Stomach (tissue), 19 donors: ENCODE measurements at places on chromosomes 7 and 10. TPM values are rescaled to one million over a fixed set of nuclear protein-coding genes. Genes with fewer than 3 reads are reported as not detected.

The ETV1 gene
- 0.29 TPM for total RNA-seq

The PNLIPRP3 gene
- 1.3 TPM for total RNA-seq

The RNF32 gene
- total RNA-seq = 4.7 TPM

The GBX1 gene
- total RNA-seq = not detected

The KCND2 gene
- not detected for total RNA-seq

The GIMAP6 gene
- total RNA-seq = 18.4 TPM

The PVRIG gene
- total RNA-seq = 1.1 TPM

The CYP3A4 gene
- not detected for total RNA-seq

The OPALIN gene
- not detected for total RNA-seq

- peaks cover 9% of the 10 kb centered on the region for H3K4me1 ChIP-seq
- H3K27ac ChIP-seq = no peak overlapping the region
- DNase-seq = no peak
- no peaks in the 10 kb centered on the region for H3K27me3 ChIP-seq
- no peaks in the 10 kb centered on the region for H3K36me3 ChIP-seq
These were observed 676.4 kb upstream of the ANKRD30A start for GRCh38 chr10:36448760-36449691.

GRCh38 chr7:46168671-46169383 lies 247.8 kb upstream of the IGFBP3 start:
- no peaks in the 10 kb centered on the region for H3K36me3 ChIP-seq
- no peak overlapping the region for H3K27ac ChIP-seq
- peaks cover 4% of the 10 kb centered on the region for H3K4me1 ChIP-seq
- no peak for DNase-seq

DNA sequence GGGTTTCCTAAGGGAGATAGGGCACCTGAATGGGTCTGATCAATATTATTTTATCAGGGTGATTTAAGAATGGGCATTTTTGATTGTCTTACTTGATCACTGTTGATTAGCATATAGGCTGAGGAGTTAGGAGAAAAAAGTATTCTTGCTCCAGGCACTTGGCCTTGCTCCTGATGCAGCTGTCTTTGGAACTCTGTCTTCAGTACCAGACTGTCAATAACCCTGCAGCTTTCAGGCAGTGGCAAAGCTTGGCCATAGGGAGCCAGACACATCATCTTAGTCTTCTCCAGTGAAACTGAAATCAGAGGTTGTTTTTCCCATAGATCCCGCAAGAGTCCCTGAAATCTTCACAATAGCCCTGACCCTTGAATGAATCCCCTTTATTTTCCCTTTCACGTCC lies 47.2 kb downstream of the EXOC4 start:
- no peak overlapping the region for H3K27ac ChIP-seq
- no peak overlapping the region for H3K4me3 ChIP-seq
- no peak for DNase-seq
- no peaks in the 10 kb centered on the region for H3K4me1 ChIP-seq
- no peaks in the 10 kb centered on the region for H3K27me3 ChIP-seq

DNA sequence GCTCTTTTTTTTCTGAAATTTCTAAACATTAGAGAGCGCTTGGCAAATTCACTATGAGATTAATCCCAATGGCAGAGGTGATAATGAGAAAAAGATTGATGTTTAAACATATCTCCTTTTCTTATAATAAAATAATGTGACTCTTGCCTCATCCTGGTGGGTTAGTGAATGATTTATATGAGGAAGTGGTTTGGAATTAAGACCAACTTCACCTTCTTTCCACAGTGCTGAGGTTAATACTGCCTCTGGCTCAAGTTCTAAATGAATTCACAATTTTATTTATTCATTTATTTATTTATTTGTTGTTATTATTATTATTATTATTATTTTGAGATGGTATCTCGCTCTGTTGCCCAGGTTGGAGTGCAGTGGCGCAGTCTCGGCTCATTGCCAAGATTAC lies 40.5 kb upstream of the ADO start:
- no peak for DNase-seq
- H3K4me1 ChIP-seq = no peaks in the 10 kb centered on the region
- no peak overlapping the region for H3K4me3 ChIP-seq
- no peaks in the 10 kb centered on the region for H3K27me3 ChIP-seq
- H3K36me3 ChIP-seq = no peaks in the 10 kb centered on the region
- no peak overlapping the region for H3K27ac ChIP-seq

- DNase-seq = no peak
- no peak overlapping the region for H3K27ac ChIP-seq
- H3K4me1 ChIP-seq = peaks cover 21% of the 10 kb centered on the region
- no peak overlapping the region for H3K4me3 ChIP-seq
These were observed 157.3 kb downstream of the SND1 start for GRCh38 chr7:127809261-127809702.

- H3K4me1 ChIP-seq = no peaks in the 10 kb centered on the region
- DNase-seq = no peak
- no peak overlapping the region for H3K4me3 ChIP-seq
- H3K36me3 ChIP-seq = no peaks in the 10 kb centered on the region
- H3K27ac ChIP-seq = no peak overlapping the region
These were observed 53.6 kb downstream of the GPR37 start for GRCh38 chr7:124712017-124712416.

DNA sequence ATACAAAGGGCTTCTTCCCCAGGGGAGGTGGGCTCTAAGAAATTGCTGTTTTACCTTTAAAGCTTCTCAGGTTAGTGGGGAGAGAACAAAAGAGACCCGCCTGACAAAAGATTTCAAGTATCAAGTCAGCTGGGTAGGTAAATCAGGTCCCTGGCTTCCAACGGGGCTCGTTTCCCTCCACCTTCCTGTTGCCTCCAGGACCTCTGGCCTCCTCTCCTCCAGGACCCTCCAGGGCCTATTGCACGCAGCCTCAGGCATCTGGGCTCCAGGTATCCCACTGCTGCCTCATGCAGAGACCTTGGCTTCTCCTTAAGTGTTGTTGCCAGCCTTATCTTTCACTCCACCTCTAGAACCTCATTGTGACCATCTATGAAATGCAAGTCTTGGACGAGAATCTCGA lies 2.9 kb downstream of the BNIP3 start:
- H3K36me3 ChIP-seq = no peaks in the 10 kb centered on the region
- H3K27me3 ChIP-seq = no peaks in the 10 kb centered on the region
- H3K27ac ChIP-seq = no peak overlapping the region
- H3K4me1 ChIP-seq = peaks cover 47% of the 10 kb centered on the region
- no peak overlapping the region for H3K4me3 ChIP-seq

DNA sequence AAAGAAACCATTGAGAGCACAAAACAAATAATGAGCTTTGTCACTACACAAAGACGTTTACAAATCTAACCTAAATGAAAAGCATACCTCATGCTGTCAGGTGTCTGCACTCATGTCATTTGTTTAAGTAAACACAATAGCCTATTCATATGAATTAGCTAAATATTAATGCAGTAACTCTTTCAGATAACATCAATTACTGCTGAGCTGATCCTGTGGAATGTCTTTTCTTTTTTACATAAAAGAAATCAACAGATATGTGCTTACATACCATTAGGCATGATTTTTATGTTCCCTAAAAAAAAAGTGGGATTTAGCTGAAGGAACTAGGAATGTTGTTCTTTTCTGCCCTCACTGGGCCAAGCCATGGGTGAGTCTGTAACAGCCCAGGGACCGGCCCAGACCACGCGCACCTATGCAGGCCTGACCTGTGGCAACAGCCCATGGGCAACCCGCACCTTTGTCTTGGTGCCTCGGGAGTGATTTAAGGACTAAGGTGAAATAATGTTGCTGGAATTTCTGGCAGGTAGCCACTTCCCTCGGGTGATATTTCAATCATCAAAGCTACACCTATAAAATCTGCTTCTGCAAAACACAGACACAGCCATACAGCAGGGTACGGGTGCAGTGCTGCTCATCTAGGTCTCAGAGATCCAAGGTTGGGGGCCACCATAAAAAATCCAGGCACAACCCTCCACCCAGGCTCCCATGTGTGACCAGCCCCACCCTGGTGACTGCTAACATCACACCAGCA lies 44.6 kb downstream of the FGFR2 start:
- no peak overlapping the region for H3K27ac ChIP-seq
- H3K36me3 ChIP-seq = no peaks in the 10 kb centered on the region
- H3K4me3 ChIP-seq = no peak overlapping the region
- peak; percentile 29 for DNase-seq
- H3K27me3 ChIP-seq = no peaks in the 10 kb centered on the region

GRCh38 chr10:97580421-97581367 lies 3.5 kb upstream of the HOGA1 start:
- no peak overlapping the region for H3K4me3 ChIP-seq
- H3K27ac ChIP-seq = no peak overlapping the region
- no peaks in the 10 kb centered on the region for H3K27me3 ChIP-seq
- no peaks in the 10 kb centered on the region for H3K36me3 ChIP-seq

DNA sequence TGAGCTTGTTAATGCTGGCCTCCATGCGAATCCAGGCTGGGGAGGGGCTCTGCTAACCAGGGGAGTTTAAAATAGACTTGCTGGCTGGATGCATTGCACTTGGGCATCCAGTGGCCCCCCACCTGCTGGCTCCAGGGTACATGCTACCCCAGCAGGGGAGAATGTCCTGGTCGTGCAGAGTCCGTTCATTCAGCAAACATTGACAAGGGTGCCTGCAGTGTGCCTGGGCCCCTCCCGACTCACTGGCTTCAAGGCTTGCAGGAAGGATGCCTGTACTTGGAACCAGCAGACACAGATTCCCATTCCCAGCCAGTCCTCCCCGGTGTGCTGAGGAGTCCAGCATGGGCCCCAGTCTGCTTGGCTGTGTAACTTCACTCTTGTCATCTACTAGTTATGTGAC lies 1.5 kb downstream of the SLC29A3 start:
- H3K36me3 ChIP-seq = peaks cover 5% of the 10 kb centered on the region
- H3K4me1 ChIP-seq = peaks cover 27% of the 10 kb centered on the region
- H3K27ac ChIP-seq = no peak overlapping the region

DNA sequence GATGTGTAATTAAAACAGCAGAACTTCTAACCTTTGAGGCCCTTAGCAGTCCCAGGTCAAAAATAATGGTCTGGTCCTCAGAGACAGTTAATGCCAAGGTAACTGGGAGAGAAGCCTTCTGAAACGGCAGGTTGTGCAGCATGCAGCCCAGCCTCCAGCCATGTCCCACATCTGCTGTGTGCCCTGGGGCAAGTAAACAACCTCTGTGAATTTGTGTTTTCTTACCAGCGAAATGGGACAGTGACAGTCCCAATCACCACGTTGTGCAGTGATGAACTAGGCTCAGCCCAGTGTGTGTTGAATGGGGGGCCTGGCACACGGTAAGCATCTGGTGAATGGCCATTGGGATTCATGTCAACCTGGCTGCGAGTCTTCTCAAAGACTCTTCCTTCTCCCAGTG lies 61.2 kb downstream of the EMX2 start:
- no peak for DNase-seq
- peaks cover 4% of the 10 kb centered on the region for H3K4me1 ChIP-seq
- no peak overlapping the region for H3K4me3 ChIP-seq
- no peaks in the 10 kb centered on the region for H3K36me3 ChIP-seq
- no peaks in the 10 kb centered on the region for H3K27me3 ChIP-seq

- H3K36me3 ChIP-seq = no peaks in the 10 kb centered on the region
- H3K27ac ChIP-seq = no peak overlapping the region
- H3K4me1 ChIP-seq = no peaks in the 10 kb centered on the region
- no peak for DNase-seq
- no peak overlapping the region for H3K4me3 ChIP-seq
These were observed 117.5 kb upstream of the FOXP2 start for GRCh38 chr7:114297121-114297520.

DNA sequence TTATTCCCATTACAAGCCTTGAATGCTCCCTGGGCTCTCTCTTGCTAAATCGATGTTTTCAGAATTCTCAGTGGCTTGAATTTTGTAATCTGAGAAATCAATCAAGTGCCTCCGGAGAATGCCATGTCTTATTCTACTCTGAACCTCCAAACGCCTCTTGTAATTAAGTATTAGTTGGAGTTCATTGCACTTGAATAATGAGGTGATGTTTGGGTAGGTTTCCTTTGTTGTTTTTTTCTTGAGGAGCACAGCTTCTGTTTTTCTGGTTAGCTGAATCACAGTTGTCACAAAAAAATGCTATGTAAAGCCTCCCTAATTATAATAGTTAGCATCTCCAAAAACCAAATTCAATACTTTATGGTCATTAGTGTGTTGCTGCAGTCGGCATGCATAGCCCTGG lies 100.3 kb downstream of the PLPP4 start:
- no peaks in the 10 kb centered on the region for H3K27me3 ChIP-seq
- no peak for DNase-seq

DNA sequence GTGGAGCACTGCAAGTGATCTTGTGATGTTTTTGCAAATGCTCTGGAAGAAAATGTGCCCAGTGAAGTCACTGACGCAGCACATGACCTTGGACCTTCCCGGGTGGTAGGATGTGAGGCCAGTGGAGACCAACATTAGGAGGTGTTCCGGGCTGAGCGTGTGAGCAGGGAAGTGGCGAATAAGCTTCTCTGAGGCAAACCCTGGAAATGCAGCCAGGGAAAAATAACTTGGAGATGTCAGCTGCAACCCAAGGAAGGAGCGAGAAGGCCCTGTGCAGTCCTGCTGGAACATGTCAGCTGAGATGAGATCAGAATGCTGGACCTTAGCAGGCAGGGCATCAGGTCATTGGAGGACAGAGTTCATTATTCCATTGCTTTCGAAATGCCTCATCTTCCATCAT lies 18.6 kb upstream of the SDK1 start:
- H3K36me3 ChIP-seq = no peaks in the 10 kb centered on the region
- peak overlapping the region; percentile 54 for H3K27ac ChIP-seq
- H3K4me1 ChIP-seq = no peaks in the 10 kb centered on the region
- H3K27me3 ChIP-seq = no peaks in the 10 kb centered on the region
- H3K4me3 ChIP-seq = no peak overlapping the region
- DNase-seq = peak; percentile 54

GRCh38 chr7:31186202-31186601 lies 134.1 kb downstream of the ADCYAP1R1 start:
- no peak overlapping the region for H3K27ac ChIP-seq
- no peak for DNase-seq
- no peaks in the 10 kb centered on the region for H3K4me1 ChIP-seq
- no peaks in the 10 kb centered on the region for H3K27me3 ChIP-seq

DNA sequence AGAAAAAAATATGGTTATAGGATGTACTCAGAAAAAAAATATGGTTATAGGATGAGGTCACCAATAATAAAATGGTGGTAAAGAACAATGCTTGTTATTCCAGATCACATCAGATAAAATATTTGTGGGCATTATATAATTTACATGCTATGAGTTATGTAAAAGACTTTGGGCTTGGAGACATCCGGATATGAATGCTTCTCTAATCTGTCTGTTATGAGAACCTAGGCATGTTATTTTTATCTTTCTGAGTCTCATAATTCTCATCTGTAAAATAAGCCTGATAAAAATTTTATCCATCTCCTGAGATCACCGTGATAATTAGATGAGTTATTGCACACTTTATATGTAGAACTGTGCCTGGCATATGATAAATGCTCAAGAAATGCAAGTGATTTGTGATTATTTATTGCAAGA lies 37.8 kb downstream of the DKK1 start:
- H3K4me3 ChIP-seq = no peak overlapping the region
- no peaks in the 10 kb centered on the region for H3K27me3 ChIP-seq
- H3K27ac ChIP-seq = no peak overlapping the region

- H3K4me3 ChIP-seq = no peak overlapping the region
- no peaks in the 10 kb centered on the region for H3K4me1 ChIP-seq
- H3K36me3 ChIP-seq = no peaks in the 10 kb centered on the region
- no peak for DNase-seq
- H3K27ac ChIP-seq = no peak overlapping the region
These were observed 115.3 kb downstream of the PLPP4 start for GRCh38 chr10:120572307-120572706.

GRCh38 chr7:23594879-23595604 lies 2.1 kb upstream of the CCDC126 start:
- H3K4me1 ChIP-seq = peaks cover 26% of the 10 kb centered on the region
- DNase-seq = no peak
- no peaks in the 10 kb centered on the region for H3K27me3 ChIP-seq
- H3K4me3 ChIP-seq = no peak overlapping the region
- no peak overlapping the region for H3K27ac ChIP-seq
